Endodermal cell (in vitro differentiated cells): ENCODE measurements at places on chromosomes 12 and 14. TPM values are rescaled to one million over a fixed set of nuclear protein-coding genes. Genes with fewer than 3 reads are reported as not detected.

B3GNT4 gene
- 0.74 to 11.5 TPM (median 1.8 TPM) in 3 replicates for total RNA-seq

KRT75 gene
- total RNA-seq = not detected in 2 replicates

GRCh38 chr14:99972748-99973466 lies 92.3 kb upstream of the EVL start:
- no peak for DNase-seq

OAS3 gene
- total RNA-seq = 0.12 to 0.69 TPM (median 0.64 TPM) in 3 replicates

DNA sequence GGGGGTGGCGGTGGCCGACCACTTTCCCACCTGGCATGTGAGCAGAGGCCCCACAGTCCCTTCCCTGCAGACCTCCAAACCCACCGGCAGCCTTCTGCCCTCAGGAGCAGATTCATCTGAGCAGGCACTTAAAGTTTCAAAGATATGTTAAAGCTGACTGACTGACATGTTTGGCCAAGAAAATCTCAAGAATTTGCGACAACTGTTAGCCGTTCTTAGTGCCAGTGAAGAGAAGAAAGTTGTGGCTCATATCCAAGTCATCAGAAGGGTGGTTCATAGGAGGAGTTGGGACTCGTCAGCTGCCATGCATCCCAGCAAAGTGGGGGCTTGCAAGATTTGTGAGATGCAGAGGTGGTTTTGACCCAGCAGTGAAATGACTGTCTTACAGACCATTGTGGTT lies 27.2 kb downstream of the ELK3 start:
- DNase-seq = no peak

TSPAN8 gene
- 0.78 to 1.0 TPM (median 0.87 TPM) in 3 replicates for total RNA-seq
